ENCODE measurements at places on chromosomes 5 and 9. TPM values are rescaled to one million over a fixed set of nuclear protein-coding genes. Genes with fewer than 3 reads are reported as not detected.

Gene ADGRD2
- total RNA-seq, result not detected

Gene ACTBL2
- total RNA-seq, result not detected

Gene LHX6
- total RNA-seq, result 1.3 TPM

Gene PCDHB13
- 0.20 TPM for total RNA-seq

Gene SHOC1
- total RNA-seq, result not detected

Gene ENC1
- 6.8 TPM for total RNA-seq

Gene PCDHGA11
- total RNA-seq, result not detected

Gene DAPK1
- 14.6 TPM for total RNA-seq

Gene SLC34A1
- not detected for total RNA-seq

Gene GMCL2
- total RNA-seq, result not detected

Gene C9orf50
- not detected for total RNA-seq

Gene PLAA
- total RNA-seq, result 31.2 TPM

Gene PAEP
- not detected for total RNA-seq

Gene FOXI1
- not detected for total RNA-seq

Gene LCN12
- total RNA-seq, result 1.8 TPM

Gene NPR3
- 18.5 TPM for total RNA-seq

Gene MEIKIN
- not detected for total RNA-seq

Gene SLC25A2
- total RNA-seq, result not detected

Gene RHOBTB3
- 8.4 TPM for total RNA-seq

Gene NXNL2
- total RNA-seq, result 0.79 TPM

Gene XPA
- total RNA-seq, result 13.4 TPM

Gene SVEP1
- total RNA-seq, result 2.1 TPM

Gene SLC9A3
- total RNA-seq, result 2.2 TPM

Gene FBP2
- not detected for total RNA-seq

Gene TRIM7
- 46.1 TPM for total RNA-seq

Gene ECSCR
- not detected for total RNA-seq

Gene PCSK1
- total RNA-seq, result 0.16 TPM

Gene IL3
- not detected for total RNA-seq

Gene CYLC2
- not detected for total RNA-seq

Gene SV2C
- 0.02 TPM for total RNA-seq

Gene IL6ST
- 33.7 TPM for total RNA-seq

Gene FBP1
- 0.13 TPM for total RNA-seq

Gene GPX3
- 12.1 TPM for total RNA-seq

Gene PCA3
- not detected for total RNA-seq

Data from A549 treated with ZK216348 at 1 μM for 4 hours (cell line).